Endodermal cell (in vitro differentiated cells): ENCODE measurements at places on chromosomes 1 and 21. TPM values are rescaled to one million over a fixed set of nuclear protein-coding genes. Genes with fewer than 3 reads are reported as not detected.
A peak's percentile ranks its signal among the peaks of the same experiment; 100 is the strongest.

DNA sequence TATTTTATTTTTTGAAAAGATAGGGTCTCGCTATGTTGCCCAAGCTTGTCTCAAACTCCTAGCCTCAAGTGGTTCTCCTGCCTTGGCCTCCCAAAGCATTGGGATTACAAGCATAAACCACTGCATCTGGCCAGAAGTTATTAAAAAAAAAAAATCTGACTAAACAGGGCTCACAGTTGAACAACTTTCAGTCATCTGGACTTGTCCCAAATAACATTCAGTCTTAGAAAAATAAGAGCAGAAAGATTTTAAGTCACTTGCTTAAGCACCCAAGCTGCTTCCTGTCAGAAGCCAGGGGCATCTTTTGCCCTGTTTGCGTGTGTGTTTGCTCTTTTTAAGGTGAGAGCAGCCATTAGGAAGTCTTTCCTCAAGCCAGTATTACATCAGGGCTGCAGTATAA, 286.8 kb downstream of the LMO4 start:
- no peak for DNase-seq

DNA sequence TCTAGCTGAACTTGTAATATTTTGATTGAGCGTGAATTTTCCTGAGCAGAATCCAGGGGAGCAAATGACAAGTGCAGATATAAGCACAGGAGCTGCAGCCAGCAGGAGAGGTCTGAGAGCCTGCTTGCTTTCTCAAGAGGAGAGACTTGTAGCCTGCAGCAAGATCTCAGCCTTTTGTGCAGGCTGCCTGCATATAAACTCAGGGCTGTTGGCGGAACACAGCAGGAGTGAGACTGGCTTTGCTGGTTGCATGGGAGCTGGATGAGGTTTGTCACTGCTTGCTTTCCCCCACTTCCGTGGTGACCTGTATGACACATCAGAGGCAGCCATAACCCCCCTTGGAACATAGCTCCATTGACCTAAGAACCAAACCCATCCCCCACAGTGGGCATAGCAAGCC, 725.4 kb upstream of the RGS18 start:
- peak; percentile 58 for DNase-seq

- no peak for DNase-seq
Observed at GRCh38 chr1:109944541-109944940, 33.9 kb downstream of the CSF1 start.

DNA sequence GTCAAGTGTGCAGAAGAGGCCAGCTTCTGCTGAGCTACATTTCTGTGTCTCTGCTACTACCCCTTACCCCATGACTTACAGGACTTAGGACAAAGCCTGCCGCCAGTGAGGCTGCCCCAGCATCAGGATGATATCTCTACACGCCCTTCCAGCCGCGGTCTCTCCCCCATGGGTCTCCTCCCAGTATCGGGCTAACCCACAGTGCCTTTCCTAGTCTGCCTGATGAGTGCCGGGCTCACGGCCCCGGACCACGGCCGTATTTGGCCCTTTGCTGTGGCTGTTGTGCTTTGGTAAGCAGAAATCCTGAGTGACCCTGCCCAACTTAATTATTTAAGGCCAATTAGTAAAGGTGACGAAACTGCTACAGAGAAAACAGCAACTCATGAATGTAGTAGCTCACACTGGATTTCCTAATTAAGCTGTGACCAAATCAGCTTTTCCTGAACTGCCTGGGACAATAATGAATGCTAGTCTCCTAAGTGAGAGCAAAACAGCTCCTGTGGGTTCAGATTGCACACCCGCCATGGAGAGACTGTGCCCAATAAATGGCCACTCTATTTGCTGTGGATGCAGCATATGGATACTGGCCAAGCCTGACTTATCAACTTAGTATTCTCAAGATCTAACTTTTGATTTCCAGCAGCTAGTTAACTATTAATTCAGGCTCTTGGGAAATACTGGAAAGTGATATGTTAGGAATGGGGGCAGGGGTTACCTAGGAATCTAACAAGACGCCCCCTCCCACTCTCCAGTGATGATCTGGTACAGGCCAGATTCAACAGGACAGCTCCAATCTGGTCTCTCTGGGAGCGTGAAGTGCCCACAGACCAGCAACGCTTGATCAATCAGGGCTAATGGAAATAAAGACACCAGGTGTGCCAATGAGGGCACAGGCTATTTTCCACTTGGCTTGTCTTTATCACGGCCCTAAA, 123.3 kb upstream of the IFFO2 start:
- DNase-seq, result no peak

The CD1E gene
- not detected in 2 replicates for total RNA-seq

GRCh38 chr21:42754270-42754933, 101.0 kb downstream of the PDE9A start:
- no peak for DNase-seq

The ISG20L2 gene
- 28.4 to 42.2 TPM (median 39.9 TPM) in 3 replicates for total RNA-seq

The TDRD10 gene
- total RNA-seq, result not detected in 2 replicates

GRCh38 chr1:77513839-77514763, 168.4 kb downstream of the ZZZ3 start:
- peak; percentile 63 for DNase-seq

- DNase-seq, result no peak
Observed at GRCh38 chr21:35611708-35612132, 448.6 kb downstream of the SETD4 start.
